ENCODE measurements at places on chromosomes 7 and 10.

GRCh38 chr10:70782086-70782745 is 3.0 kb downstream of the TBATA start:
- DNase-seq: no peak

GRCh38 chr10:101588879-101589278 is 758 bp downstream of the DPCD start:
- no peak for DNase-seq

- DNase-seq: no peak
Observed at GRCh38 chr7:84022684-84023308, 171.8 kb downstream of the SEMA3A start.

GRCh38 chr7:150657526-150657925 is 25.3 kb upstream of the GIMAP6 start:
- DNase-seq: no peak

GRCh38 chr10:98510412-98510995 is 63.8 kb upstream of the HPS1 start:
- DNase-seq: no peak

Measured in CD4-positive, alpha-beta T cell treated with Interleukin-6 for 4 hours (primary cell).